ENCODE measurements at places on chromosomes 3 and 15.

GRCh38 chr3:74442068-74442467 lies 172.4 kb downstream of the CNTN3 start:
- H3K4me1 ChIP-seq: no peaks in the 10 kb centered on the region
- no peak overlapping the region for H3K27ac ChIP-seq
- no peak overlapping the region for H3K4me3 ChIP-seq
- no peak for DNase-seq
- no peaks in the 10 kb centered on the region for H3K27me3 ChIP-seq
- no peaks in the 10 kb centered on the region for H3K36me3 ChIP-seq

GRCh38 chr3:51962854-51963530 lies 4.3 kb downstream of the PCBP4 start:
- peaks cover 4% of the 10 kb centered on the region for H3K4me1 ChIP-seq
- DNase-seq: no peak
- no peaks in the 10 kb centered on the region for H3K27me3 ChIP-seq
- H3K4me3 ChIP-seq: no peak overlapping the region
- peaks cover 10% of the 10 kb centered on the region for H3K36me3 ChIP-seq

GRCh38 chr3:18237251-18238005 lies 187.7 kb downstream of the SATB1 start:
- no peak overlapping the region for H3K27ac ChIP-seq
- DNase-seq: no peak
- H3K36me3 ChIP-seq: no peaks in the 10 kb centered on the region
- H3K4me1 ChIP-seq: peaks cover 21% of the 10 kb centered on the region

- no peaks in the 10 kb centered on the region for H3K4me1 ChIP-seq
- H3K27ac ChIP-seq: no peak overlapping the region
- DNase-seq: peak; percentile 21
- no peaks in the 10 kb centered on the region for H3K36me3 ChIP-seq
- H3K4me3 ChIP-seq: no peak overlapping the region
Observed at GRCh38 chr3:104750581-104750980, 616.1 kb upstream of the ALCAM start.

DNA sequence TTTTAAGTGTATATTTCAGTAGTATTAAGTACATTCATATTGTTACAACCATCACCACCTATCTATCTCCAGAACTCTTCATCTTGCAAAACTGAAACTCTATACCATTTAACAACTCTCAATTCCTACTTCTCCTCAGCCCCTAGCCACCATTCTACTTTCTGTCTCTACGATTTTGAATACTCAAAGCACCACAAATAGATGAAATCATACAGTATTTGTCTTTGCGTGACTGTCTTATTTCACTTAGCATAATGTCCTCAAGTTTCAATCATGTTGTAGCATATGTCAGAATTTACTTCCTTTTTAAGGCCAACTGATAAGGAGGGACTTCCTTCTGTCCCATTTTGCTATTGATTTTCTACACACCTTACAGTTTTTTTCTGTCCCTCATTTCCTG lies 593.3 kb downstream of the FHIT start:
- H3K27ac ChIP-seq: no peak overlapping the region
- H3K36me3 ChIP-seq: no peaks in the 10 kb centered on the region
- no peaks in the 10 kb centered on the region for H3K4me1 ChIP-seq

DNA sequence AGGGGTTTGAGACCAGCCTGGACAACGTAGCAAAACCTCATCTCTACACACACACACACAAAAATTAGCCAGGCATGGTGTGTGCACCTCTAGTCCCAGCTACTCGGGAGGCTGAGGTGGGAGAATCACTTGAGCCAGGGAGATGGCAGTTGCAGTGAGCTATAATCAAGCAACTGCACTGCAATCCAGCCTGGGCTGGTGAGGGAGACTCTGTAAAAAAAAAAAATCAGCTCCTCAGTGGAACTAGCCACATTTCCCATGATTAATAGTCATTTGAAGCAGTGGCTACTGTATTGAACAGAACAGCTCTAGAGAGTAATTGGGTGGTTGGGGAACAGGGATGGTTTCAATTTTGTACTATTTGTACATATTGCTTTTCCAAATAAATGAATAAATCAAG lies 11.5 kb upstream of the FBXO40 start:
- H3K36me3 ChIP-seq: no peaks in the 10 kb centered on the region
- no peak overlapping the region for H3K4me3 ChIP-seq
- no peaks in the 10 kb centered on the region for H3K4me1 ChIP-seq
- H3K27me3 ChIP-seq: no peaks in the 10 kb centered on the region

DNA sequence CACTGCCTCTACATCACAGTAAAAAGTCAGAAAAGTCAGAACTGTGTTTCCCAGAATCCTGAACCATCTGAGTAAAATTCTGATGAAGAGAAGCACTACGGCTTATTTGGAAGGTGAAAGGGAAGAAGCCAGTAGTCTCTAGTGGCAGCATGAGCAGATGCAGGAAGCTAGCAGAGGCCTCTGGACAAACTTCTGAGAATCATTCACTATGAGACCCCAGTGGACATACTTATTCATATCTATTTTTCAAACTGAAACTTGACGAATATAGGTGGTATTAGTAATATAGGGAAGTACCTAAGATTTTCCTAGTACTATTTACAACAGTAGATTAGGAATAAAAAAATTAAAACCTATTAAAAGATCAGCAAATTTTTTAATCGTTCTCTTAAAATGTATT lies 272.8 kb upstream of the TTC14 start:
- no peak overlapping the region for H3K4me3 ChIP-seq
- no peak overlapping the region for H3K27ac ChIP-seq
- H3K36me3 ChIP-seq: no peaks in the 10 kb centered on the region
- H3K27me3 ChIP-seq: no peaks in the 10 kb centered on the region
- no peaks in the 10 kb centered on the region for H3K4me1 ChIP-seq

DNA sequence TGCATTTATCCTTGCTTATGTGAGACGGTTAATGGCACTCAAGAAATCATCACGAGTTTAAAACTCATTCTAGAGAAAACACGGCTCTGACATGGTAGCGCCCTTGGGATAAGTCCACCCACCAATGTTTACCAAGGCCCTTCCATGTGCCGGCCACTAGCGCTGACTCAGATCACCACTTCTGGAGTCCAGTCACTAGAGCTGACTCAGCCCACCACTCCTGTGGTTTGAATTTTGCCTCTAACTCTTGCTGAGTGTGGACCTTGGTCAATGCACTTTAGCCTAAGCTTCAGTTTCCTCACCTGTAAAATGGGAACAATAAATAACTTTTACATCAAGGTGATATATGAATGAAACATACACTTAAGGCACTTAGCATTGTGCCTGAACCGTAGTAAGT lies 358.4 kb upstream of the PROK2 start:
- peak overlapping the region; percentile 72 for H3K27ac ChIP-seq
- no peaks in the 10 kb centered on the region for H3K36me3 ChIP-seq
- no peaks in the 10 kb centered on the region for H3K27me3 ChIP-seq

GRCh38 chr3:196251918-196252317 lies 35.6 kb downstream of the SLC51A start:
- H3K27me3 ChIP-seq: no peaks in the 10 kb centered on the region
- no peak for DNase-seq
- no peak overlapping the region for H3K27ac ChIP-seq
- H3K4me3 ChIP-seq: no peak overlapping the region

DNA sequence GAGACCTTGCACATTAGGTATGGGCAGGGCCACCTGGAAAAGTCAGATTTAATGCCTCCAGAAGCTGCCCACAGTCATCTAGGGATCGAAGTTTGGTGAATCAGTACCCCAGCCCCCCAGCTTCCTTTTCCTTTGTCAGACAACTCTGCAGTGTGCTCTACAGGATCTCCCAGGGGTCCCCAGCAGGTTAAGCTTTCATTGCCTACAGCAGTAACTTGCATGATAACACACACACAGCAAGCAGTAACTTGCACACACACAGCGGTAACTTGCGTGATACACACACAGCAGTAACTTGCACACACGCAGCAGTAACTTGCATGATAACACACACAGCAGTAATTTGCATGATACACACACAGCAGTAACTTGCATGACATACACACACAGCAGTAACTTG lies 131.3 kb downstream of the UACA start:
- no peak for DNase-seq
- peaks cover 12% of the 10 kb centered on the region for H3K4me1 ChIP-seq
- peaks cover 12% of the 10 kb centered on the region for H3K27me3 ChIP-seq
- H3K36me3 ChIP-seq: peaks cover 6% of the 10 kb centered on the region

DNA sequence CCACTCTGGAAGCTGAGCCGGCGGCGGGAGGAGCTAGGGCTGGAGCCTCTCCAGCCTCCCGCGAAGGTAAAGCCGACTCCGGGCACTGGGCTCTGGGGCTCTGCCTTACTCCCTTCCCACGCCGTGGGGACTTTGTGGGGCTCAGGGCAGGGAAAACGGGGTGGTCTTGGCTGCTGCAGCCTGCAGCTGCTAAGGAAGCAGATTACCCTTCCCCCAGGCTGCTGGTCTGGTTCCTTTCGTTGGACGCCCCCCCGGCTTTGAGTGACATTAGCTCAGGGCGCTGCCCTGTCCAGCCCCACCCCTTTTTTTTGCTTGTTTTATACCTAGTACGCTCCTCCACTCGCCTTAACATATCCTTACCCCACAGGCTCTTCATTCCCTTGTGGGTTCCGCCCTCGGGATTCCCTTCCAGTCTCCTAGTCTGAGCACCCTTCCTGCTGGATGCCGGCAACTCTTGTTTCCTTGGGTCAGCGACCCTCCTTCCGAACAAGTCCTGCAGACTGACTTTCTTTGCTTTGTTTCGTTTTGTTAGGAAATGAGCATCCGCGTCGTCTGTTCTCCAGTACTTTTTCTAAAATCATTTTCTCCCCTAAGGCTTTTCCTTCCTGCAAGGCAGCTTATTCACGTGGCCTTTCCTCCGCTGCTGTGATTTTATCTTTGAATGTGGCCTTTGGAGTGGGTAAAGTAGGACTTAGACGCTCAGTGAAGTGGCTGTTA lies 551 bp downstream of the DNAJC13 start:
- peak; percentile 74 for DNase-seq
- no peaks in the 10 kb centered on the region for H3K27me3 ChIP-seq

GRCh38 chr3:108441071-108441507 lies 69.3 kb downstream of the MYH15 start:
- no peaks in the 10 kb centered on the region for H3K36me3 ChIP-seq
- H3K27me3 ChIP-seq: no peaks in the 10 kb centered on the region
- H3K27ac ChIP-seq: no peak overlapping the region
- no peaks in the 10 kb centered on the region for H3K4me1 ChIP-seq
- H3K4me3 ChIP-seq: no peak overlapping the region

GRCh38 chr3:9111866-9112265 lies 137.6 kb downstream of the SRGAP3 start:
- H3K27me3 ChIP-seq: no peaks in the 10 kb centered on the region
- no peak overlapping the region for H3K4me3 ChIP-seq
- no peaks in the 10 kb centered on the region for H3K36me3 ChIP-seq
- no peaks in the 10 kb centered on the region for H3K4me1 ChIP-seq

DNA sequence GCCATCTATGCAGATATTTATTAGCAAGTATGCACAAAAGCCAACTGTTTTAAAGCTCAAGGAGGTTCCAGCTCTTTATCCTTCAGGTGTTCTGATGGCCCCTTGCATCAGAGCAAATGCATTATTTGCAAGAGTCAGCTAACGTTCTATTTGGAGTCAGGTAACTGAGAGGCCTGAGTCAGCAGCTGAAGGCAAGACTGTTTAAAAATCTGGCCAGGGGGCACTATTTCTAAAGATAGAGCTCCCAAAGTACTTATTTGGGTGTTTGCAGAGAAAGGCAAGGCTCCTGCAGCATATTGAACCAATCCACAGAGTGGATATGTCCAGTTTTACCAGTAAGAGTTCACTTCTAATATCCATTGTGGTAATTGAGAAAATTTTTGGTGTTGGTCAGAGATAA lies 146.1 kb downstream of the LRTM1 start:
- H3K4me3 ChIP-seq: no peak overlapping the region
- peaks cover 4% of the 10 kb centered on the region for H3K27me3 ChIP-seq
- DNase-seq: no peak
- no peaks in the 10 kb centered on the region for H3K36me3 ChIP-seq

GRCh38 chr3:30989276-30990030 lies 95.0 kb upstream of the GADL1 start:
- H3K4me1 ChIP-seq: no peaks in the 10 kb centered on the region
- H3K36me3 ChIP-seq: no peaks in the 10 kb centered on the region
- no peak overlapping the region for H3K27ac ChIP-seq
- H3K27me3 ChIP-seq: peaks cover 6% of the 10 kb centered on the region
- DNase-seq: no peak
- H3K4me3 ChIP-seq: no peak overlapping the region

GRCh38 chr3:27392950-27393679 lies 23.9 kb upstream of the NEK10 start:
- no peaks in the 10 kb centered on the region for H3K27me3 ChIP-seq
- DNase-seq: no peak
- H3K4me3 ChIP-seq: no peak overlapping the region
- H3K4me1 ChIP-seq: no peaks in the 10 kb centered on the region
- H3K27ac ChIP-seq: no peak overlapping the region

Measured in osteoblast (primary cell).